ENCODE measurements at places on chromosomes 7 and 10. TPM values are rescaled to one million over a fixed set of nuclear protein-coding genes. Genes with fewer than 3 reads are reported as not detected.

DNA sequence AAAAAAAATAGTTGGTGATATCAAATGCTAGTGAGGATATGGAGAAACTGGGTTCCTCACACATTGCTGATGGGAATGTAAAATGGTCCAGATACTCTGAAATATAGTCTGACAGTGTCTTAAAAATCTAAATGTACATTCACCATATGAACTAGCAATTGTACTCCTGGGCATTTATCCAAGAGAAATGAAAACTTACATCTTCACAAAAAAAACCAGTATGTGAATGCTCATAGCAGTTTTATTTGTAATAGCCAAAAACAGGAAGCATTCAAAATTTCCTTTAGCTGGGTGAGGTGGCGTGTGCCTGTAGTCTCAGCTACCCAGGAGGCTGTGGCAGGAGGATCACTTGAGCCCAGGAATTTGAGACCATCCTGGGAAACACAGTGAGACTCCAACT, 2.1 kb upstream of the SSC4D start:
- no peak for DNase-seq

- no peak for DNase-seq
These were observed 10.8 kb downstream of the LOXL4 start for GRCh38 chr10:98257198-98257597.

DNA sequence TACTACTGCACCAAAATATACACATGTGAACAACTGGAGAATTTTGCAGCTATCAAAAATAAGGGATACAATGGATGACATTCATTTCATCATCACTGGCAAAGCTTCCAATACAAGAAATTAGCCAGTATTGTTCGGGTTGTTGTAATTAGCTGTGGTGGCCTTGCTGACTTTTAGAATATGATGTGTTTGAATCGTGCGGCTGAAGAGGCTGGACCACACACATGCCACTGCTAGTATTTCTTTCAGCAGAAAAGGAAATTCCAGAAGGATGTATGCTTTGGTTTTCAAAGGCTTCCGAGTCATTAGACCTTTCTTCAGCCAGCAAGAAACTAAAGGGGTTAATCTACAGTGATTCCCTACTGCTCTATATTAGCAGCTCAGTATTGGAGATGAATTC, 16.6 kb downstream of the RPP38 start:
- DNase-seq, result no peak

GRCh38 chr7:124429923-124430322, 335.7 kb downstream of the GPR37 start:
- no peak for DNase-seq

- DNase-seq, result no peak
These were observed 25.6 kb upstream of the DLX6 start for GRCh38 chr7:96979551-96980276.

- DNase-seq, result peak; percentile 58
These were observed 489.5 kb downstream of the GATA3 start for GRCh38 chr10:8544057-8544380.

Gene PVRIG
- not detected for total RNA-seq

DNA sequence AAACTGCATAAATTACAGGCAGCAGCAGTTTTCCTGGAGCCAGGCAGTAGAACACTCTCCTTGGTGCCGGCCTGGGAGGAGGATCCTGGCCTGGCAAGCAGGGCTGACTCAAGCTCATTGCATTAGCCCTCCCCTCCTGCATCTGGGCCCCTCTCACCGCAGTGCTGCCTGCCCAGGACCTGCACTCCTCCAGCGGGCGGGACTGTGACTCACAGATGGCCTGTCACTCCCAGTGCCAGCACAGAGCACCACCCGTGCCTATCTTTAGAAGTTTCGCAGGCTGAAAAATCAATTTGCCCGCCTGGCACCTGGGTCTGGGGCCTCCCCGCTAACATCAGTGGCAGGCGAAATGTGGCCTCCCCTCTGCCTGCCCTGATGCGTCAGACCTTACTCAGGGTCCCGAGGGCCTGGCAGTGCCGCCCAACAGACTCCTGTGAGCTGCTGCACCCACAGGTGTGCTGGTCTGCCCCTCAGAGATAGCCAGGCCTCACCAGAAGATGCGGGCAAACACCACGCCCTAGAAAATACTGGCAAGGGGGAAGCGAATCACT, 123.8 kb downstream of the KCNMA1 start:
- peak; percentile 94 for DNase-seq

DNA sequence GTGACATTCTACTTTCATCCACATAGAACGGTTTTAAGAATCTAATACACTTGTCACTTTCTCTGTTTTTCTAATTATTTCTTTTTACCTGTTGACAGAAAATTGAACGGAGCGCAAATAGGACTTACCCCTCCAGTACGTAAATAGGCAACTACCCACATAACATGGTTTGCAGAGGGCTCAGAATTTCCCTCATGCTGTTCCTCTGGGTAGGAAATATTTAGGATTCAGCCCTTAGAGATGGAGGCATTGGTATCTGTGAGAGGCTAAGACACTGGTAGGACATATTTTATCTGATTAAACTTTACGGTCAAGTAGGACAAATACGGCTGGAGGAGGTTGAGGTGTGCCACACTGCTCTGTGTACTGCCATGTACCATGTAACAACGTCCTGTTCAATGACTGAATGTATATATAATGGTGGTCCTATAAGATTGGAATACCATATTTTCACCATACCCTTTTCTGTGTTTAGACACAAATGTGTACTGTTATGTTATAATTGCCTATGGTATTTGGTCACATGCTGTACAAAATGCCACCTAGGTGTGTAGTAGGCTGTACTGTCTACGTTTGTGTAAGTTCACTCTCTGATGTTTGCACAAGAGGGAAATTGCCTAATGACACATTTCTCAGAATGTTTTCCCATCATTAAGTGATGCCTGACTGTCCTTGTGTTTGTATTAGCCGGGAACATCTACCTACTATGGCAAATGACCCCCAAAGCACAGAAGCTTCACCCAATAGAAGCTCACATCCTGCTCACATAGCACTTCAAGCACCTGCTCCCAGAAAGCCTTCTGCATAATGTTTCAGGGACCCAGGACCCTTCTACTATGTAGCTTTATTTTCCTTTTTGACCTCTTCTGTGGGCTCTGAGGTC, 429.4 kb upstream of the AKR1E2 start:
- no peak for DNase-seq

Gene MSS51
- total RNA-seq, result 1.5 TPM

Gene ST8SIA6
- 0.17 TPM for total RNA-seq

Gene RPP30
- total RNA-seq, result 45.7 TPM

- no peak for DNase-seq
These were observed 82.9 kb downstream of the KIAA1549 start for GRCh38 chr7:138898255-138898654.

DNA sequence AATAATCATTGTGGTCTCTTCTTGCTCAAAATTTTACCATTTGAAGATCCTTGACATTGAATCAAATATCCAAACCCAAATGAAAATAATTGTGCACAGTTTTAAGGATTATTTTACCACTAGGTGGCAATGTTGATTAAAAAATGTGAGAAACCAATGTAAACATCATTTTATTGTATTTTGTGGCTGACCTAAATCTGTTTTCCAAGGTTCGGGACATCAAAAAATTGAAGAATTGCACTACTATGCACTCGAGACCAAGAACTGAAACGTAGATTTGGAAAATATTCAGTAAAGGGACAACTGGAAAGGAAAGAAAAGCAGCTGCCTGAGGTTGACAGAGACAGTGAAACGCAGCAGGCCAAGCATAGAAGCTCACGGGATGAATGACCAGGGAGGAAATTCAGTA, 259.3 kb downstream of the SNX13 start:
- DNase-seq, result peak; percentile 64

DNA sequence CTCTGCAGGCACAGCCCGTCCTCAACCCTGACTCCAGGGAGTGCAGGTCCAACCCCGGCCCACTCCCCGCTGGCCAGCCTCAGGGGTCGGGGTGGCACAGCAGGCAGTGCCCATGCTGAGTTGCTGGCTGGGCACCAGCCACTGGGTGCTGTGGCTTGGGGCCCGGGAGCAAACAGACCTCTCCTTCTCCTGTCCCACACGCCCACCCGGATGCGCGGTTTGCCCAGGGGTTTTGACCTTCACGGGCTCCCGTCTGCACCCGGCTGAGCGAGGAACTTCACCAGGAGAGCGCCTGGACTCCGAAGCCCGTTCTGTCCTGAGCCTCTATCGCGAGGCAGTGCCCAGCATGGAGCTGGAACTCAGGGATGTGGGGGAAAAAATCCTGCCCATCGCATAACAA, 2.6 kb upstream of the GRIFIN start:
- DNase-seq, result no peak

Gene OPTN
- total RNA-seq, result 133 TPM

Gene HUS1
- total RNA-seq, result 9.0 TPM

Gene TRIM73
- total RNA-seq, result 0.35 TPM

Gene ZNF239
- 11.3 TPM for total RNA-seq

- DNase-seq, result peak; percentile 36
These were observed 805 bp downstream of the MSRB2 start for GRCh38 chr10:23095966-23096801.

- DNase-seq, result no peak
These were observed 14.1 kb downstream of the NPFFR1 start for GRCh38 chr10:70269741-70270140.

GRCh38 chr7:130388671-130389070, 8.4 kb downstream of the CPA1 start:
- no peak for DNase-seq

DNA sequence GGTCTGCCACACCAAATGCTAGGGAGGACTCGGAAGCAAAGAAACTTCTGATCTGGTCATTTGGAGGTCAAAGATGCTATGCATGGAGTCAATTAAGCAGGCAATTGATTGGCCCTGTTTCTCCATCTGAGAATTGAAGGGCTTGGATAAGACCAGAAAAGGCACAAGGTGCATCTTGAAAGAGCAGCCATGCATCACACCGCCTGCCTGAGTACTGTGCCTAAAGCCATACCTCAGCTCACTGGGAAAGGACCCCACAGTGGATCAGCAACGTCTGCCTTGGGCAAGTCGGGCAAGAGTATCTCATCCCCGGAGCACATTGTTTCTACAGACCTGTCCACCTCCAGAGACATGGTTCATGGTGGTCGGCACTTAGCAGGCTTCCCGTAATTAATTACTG, 42.4 kb downstream of the DLG5 start:
- DNase-seq, result no peak

Gene TCERG1L
- total RNA-seq, result not detected

Gene ADAM12
- 19.4 TPM for total RNA-seq

DNA sequence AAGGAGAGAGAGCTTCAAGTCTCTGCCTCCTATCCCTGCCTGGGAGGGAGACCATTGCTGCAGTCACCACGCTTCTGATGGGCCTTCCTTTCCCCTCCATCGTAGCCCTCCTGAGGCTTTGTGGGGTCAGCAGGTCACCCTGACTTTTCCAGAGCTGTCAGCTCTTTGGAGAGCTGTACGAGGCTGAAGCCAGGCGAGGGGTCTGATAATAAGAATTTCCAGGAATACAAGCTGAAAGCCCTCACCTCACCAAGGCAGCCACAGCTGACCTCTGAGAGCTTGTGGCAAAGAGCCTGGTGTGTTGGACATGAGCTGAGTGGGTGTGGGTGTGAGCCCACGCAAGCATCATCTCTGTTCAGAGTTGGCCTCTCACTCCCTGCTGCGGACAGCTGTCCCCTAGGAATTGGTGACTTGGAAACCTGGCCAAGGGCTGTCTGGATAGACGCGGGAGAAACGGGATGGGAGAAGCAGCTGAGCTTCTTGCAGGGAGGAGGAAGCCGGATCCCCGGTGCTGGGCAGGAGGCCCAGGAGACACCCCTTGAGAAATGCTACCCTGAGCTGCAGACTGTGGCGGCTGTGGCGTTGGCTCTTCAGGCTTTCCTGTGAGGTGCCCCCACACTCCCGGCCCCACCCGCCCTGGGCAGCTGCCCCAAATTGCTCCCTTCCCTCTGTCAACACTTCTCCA, 122.1 kb upstream of the BTBD16 start:
- DNase-seq, result no peak

- DNase-seq, result no peak
These were observed 396 bp downstream of the PSMG3 start for GRCh38 chr7:1569440-1569832.

- DNase-seq, result no peak
These were observed 12.0 kb upstream of the DOCK1 start for GRCh38 chr10:126893206-126893605.

GRCh38 chr10:45080331-45080730, 79.6 kb downstream of the ZNF22 start:
- DNase-seq, result no peak

Gene HOXA3
- 4.2 TPM for total RNA-seq

Gene ZNF503
- 5.2 TPM for total RNA-seq

GRCh38 chr10:61958311-61958710, 56.8 kb downstream of the ARID5B start:
- DNase-seq, result no peak

Gene ANKRD2
- total RNA-seq, result 31.3 TPM

Gene TMEM130
- 0.60 TPM for total RNA-seq

- DNase-seq, result no peak
These were observed 93.6 kb upstream of the IL6 start for GRCh38 chr7:22633286-22633953.

Gene COBL
- 1.4 TPM for total RNA-seq
